ENCODE measurements at places on chromosomes 2 and 18.

DNA sequence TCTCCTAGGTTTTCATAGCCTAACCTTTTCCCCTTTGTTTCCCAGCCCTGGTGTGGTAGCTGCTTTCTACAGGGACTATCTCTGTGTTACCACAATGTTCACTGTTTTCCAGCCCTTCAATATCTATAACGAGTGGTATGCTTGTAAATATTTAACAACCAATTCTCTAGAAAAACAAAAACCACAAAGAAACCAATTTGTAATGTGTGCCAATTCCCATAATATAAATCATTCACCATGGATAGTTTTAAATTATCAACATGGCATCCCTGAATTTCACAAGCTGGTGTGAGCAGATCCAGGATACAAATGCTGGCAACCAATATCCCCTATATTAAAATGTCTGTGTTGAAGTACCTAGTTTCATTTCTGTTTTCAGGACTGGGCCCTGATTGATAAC, 207.5 kb upstream of the FBXO11 start:
- DNase-seq: no peak

GRCh38 chr2:240296476-240297255, 138.8 kb upstream of the GPC1 start:
- DNase-seq: no peak

GRCh38 chr2:29786361-29786760, 135.0 kb downstream of the ALK start:
- no peak for DNase-seq

DNA sequence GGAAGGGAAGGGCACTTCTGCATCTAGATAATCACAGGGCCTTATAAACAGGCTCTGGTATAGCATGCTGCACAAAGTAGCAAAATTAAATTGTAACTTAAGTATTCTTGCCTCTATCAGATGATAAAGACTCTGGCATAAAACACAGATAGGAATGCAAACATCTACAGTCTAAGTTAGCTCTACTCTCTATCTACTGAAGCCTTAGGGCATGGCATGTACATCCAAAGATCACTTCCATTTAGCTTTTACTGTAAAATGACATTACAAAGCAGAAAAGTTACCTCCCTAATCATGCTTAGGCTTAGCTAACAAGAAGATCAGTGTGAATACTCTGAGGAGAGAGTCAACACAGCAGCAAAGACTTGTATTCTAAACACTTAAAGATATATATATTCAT, 90.7 kb downstream of the NOL10 start:
- DNase-seq: no peak

DNA sequence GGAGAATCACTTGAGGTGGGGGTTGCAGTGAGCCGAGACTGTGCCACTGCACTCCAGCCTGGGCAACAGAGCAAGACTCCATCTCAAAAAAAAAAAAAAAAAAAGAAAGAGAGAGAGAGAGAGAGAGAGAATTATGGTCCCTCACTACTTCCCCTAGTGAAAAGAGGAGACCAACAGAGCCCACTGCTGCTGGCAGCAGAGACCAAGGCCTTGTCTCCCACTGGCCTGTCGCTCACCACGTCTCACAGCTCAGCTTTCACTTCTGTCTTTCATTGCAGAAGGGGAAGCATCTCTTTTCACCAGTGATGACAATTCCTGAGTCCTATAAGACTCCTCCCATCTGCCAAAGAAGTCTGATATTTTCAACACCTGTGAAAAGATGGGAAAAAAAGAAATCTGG, 81.3 kb downstream of the CLHC1 start:
- no peak for DNase-seq

DNA sequence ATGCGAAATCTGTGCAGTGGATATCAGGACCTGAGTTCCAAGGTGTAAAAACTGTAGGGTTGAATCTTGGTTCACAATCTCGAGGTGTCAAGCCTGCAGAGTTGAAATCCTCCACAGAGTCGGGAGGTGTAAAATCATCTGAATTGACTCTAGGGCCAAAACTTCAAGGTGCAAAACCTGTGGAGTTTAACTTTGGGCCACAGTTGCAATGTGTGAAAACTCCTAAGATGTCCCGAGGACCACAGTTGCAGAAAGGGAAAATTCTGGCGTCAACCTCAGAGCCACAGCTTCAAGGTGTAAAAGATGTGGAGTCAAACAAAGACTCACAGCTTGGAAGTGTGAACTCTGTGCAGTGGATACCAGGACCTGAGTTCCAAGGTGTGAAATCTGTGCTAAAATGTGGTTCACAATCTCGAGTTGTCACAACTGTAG, 9.8 kb upstream of the ZNF512 start:
- no peak for DNase-seq

- no peak for DNase-seq
Observed at GRCh38 chr2:46528880-46529279, 49.5 kb downstream of the TMEM247 start.

DNA sequence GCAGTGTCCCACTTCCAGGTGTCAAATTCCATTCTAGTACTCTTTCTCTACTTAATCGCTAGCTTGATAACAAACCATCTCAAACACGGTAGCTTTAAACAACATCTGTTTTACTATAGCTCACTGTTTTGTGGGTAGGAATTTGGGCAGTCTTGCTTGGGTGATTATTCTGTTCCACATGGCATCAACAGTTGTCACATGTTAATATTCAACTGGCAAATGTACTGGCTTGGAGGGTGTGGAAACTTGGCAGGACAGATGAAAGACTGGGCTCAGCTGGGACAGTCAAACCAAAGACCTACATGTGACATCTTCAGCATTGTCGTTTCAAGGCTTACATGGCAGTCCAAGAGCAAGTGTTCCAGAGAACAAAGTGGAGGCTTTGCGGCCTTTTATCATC, 241.8 kb downstream of the PTH2R start:
- no peak for DNase-seq

DNA sequence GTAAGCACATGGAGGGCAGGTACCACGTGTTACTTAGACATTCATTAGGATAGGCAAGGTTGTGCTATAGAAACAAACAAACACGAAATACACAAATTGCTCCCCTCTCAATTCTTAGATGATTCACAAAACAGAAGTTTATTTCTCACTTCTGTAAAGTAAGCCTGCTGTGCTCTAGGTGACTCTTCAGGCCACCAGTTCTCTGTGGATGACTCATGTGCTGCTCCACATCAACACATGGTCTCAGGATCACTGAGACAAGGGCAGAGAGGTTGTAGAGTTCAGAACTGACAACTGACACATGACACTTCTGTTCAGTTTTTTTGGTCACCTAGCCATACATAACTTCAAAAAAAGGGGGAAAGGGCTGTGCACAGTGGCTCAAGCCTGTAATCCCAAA, 70.6 kb downstream of the DAW1 start:
- no peak for DNase-seq

DNA sequence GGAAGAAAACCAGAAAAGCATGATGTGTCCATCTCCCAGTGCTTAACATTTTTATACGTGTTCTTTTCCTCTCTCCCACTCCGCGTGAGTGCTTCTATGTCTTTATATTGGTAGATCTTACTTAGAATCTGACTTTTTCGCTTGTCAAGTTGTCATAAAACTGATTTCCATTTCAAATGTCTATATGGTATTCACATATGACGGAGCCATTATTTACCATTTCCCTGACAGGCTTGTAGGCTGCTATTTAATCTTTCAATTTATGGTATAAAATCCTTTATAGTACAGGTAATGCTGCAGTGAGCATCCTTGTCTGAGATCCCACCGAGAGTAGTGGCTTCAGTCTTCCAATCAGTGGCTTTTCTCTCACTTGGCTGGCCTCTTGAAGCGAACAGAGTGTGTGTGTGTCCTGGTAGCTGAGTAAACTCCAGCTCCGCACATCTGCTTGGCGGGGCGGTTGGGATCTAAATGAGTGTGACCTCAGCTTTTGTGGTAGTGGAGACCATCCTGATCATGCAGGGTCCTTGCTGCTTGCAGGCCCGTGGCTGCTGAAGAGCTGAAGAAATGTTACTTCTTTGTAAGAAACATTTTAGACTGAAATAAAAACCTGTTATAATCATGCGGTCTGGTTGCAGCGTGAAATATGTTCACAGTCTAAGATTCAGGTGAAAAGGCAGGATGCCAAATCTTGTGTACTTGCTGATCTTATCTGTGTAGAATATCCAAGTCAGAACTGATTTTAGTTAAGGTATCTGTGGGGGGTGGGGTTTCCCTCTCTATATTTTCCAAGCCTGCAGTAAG, 40.2 kb downstream of the INPP4A start:
- DNase-seq: no peak

DNA sequence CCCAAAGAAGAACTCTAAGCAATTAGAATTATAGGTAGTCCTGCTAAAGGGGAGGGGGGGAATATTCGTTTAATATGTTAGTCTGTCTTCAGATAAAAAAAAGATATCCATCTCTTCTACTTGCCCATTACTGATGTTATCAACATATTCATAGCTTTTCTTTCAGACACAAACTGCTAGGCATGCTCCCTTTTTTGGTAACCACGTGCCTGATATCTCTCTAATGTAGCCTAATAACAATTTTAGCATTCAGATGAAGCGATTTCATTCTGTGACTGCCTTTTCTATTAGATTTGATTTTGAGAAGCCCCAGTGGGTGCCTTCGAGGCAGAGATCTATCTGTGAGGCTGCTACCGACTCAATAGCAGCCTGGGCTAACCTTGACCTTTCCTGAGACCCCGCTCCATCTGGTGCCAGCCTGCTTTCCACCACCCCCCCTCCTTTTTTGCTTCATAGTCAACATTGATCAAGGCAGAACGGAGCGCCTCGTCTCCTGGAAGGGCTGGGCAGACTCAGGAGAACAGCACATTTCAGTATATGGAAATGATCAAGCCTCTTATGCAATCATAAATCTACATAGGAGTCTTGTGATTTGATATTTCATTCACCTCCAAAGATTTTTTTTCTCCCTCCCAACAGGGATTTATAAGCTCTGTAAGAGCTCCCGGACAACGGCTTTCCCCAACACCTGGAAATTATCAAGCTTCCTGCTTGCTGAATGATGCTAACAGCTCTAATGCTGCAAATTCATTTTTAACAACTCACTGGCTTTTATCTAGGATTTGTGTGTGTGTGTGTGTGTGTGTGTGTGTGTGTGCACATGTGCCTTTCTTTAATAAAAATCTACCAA, 14.7 kb upstream of the BCL11A start:
- DNase-seq: peak; percentile 20

DNA sequence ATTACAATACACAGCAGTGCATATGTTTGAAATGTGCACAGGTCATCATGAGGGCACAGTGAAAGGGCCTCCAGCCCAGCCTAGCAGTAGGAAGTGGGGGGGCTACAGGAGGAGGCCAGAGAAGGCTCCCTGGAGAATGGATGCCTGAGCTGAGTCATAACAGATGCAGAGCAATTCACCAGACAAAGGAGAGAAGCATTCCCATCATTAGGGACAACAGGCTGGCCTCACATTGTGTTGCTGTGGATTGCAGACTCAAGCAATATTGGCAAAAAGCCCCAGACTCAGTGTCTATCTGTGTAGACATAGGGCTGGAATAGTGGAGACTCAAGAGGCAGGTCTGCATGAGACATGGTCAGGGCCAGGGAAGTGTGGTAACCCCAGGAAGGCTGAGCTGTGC, 329.9 kb downstream of the DLGAP1 start:
- no peak for DNase-seq

GRCh38 chr2:236670235-236670620, 100.6 kb downstream of the ACKR3 start:
- DNase-seq: no peak

GRCh38 chr2:20291106-20291564, 59.5 kb downstream of the PUM2 start:
- peak; percentile 82 for DNase-seq

- no peak for DNase-seq
Observed at GRCh38 chr18:77042583-77042982, 90.0 kb downstream of the MBP start.

- DNase-seq: no peak
Observed at GRCh38 chr2:132573444-132574007, 96.5 kb downstream of the LYPD1 start.

DNA sequence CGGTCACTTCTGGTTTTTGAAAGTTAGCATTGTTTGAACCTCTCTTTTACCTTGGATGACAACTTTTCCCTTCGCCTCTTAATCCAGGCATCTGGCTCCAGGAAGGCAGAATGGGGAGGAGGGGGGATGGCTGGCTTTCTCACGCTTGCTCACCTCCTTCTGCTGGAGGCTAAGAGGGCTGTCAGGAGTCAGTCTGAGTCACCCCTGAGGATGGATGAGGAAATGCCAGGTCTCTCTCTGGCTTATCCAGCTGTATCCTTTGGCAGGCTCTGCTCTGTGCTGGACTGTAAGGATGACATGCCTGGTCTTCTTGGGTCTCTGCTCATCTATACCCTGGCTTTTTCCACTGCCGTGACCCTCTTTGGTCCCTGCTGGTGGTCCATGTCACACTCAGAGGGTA, 142.9 kb upstream of the GYPC start:
- DNase-seq: no peak

GRCh38 chr2:164515030-164515429, 106.3 kb downstream of the GRB14 start:
- DNase-seq: no peak

DNA sequence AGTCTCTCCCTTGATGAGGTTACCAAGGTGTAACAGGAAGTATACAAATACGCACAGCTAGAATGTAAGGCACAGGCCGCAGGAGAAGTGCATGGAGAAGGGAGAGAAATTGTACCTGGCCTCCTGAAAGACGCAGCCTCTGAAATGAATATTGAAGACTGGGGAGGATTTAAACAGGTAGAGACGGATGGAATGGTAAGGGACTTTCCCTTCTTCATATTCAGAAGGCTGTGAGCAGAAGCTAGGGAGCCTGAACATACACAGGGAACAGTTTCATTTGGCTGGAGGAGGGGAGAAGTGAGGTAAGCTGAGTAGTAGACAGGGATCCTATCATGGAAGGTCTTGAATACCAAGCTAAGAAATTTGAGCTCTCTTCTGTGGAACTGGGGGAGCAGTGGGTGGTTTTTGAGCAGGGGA, 112.7 kb downstream of the ANKRD44 start:
- no peak for DNase-seq

GRCh38 chr2:240252872-240253511, 112.5 kb upstream of the OTOS start:
- no peak for DNase-seq

DNA sequence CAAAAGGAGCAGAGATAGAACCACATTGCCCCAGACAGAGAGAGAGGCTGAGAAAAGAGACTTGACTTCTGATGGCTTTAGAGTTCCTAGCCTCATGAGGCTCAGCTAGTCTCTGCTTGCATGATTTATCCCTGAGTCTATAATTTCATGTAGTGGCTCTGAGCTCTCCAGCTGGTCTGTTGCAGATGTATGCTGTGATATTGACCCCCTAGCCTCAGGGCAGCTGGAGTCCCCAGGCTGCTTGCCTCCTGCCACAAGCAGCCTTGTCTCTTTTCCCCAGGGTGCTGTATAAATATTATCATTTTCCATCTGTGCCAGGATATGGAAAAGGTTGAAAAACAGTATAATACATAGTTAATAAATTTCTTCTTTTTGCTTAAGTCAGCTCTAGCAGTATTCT, 467.6 kb upstream of the CWC22 start:
- no peak for DNase-seq
